ENCODE measurements at places on chromosomes 1 and 21.

- no peak for DNase-seq
Measured at GRCh38 chr21:41560661-41561158, 52.8 kb upstream of the TMPRSS2 start.

DNA sequence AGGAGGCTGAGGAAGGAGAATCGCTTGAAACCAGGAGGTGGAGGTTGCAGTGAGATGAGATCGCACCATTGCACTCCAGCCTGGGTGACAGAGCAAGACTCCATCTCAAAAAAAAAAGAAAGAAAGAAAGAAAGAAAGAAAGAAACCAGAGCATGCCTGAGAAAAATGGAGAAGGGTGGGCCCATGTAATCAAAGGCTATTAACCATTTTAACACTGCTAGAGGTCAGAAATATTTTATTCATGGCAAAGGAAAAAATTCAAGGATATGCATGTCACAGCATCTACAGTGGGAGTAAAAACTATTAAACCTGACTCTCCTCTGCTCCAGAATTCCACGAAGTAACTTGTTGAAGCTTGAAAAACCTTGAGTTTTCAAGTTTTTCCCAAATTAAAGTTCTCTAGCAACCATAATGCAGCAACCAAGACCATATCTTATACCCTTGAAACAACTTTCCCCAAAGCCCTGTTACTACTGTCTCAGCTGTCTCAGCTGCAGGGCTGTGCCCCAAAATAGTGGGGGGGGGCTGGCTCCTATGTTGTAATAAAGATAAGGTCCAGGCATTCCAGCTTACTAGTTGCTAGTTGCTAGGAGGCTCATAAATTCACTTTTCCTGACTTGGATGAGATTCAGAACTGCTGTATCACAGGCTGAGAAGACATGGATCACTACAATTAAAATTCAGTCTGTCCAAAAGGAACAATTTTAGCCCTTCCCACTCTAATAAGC lies 112.9 kb upstream of the SOD1 start:
- DNase-seq: no peak

GRCh38 chr1:202274611-202275010 lies 67.1 kb downstream of the UBE2T start:
- no peak for DNase-seq

DNA sequence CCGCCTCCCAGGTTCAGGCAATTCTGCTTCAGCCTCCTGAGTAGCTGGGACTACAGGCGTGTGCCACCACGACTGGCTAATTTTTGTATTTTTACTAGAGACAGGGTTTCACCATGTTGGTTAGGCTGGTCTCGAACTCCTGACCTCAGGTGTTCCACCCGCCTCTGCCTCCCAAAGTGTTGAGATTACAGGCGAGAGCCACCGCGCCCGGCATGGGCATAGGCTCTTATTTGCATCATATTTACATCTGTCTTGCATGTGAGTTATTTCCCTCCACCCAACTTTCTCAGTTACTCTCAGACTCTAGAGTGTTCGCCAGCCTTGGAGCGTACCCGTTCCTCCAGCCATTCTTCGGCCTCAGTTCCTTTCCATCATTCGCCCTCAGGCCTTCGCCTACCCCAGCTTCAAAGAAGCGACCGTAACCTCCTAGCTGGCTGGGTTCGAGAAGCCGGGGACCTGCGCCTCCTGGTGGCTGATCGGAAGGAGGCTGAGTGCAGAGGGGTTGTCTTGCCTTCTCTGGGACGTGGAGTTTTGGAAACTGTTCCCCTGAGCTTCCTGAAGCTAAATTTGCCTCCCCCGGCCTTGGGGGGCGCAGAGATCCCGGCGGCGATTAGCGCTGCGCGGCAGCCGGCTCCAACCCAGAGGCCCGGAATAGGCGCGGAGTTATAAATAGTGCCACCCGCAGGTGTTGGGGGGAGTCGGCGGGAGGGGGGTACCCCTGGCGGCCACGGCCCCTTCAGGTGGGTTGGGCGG lies 3.6 kb upstream of the ZBTB7B start:
- DNase-seq: peak; percentile 40

DNA sequence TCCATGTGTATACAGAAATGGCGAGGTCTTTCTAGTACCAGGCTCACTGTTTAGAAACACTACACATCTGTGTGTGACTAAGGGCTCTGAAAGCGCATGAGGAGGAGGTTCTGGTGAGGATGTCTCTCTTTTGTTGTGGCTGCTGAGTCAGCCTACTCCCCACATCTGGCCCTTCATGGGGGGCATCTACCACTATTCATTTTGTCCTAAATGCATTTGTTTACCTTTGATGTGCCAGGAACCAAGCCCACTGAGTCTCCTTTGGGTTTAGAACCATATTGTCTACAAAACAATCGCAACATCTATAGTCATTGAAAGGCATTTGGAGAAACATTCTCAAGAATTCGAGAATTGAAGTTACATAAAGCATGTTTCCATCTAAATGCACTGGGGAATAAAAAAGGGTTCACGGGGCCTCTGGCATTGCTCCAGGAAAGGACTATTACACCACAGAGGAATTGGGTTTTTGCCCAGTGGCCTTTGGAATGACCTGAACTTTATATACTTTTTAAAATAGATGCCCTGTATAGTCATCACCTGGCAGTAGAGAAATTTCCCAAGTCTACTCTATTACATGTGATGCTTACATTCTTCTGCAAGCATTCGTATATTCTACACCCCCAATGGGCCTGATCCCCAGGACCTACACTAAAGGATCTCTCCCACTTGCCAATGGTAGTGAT lies 35.1 kb upstream of the ADORA3 start:
- DNase-seq: no peak

Data from NCI-H524 (cell line).